ENCODE measurements at places on chromosomes 7 and 10. TPM values are rescaled to one million over a fixed set of nuclear protein-coding genes. Genes with fewer than 3 reads are reported as not detected.

TMEM213 gene
- not detected for total RNA-seq

PRSS37 gene
- total RNA-seq: not detected

LAMTOR4 gene
- total RNA-seq: 116 TPM

PALS2 gene
- 40.4 TPM for total RNA-seq

CCL24 gene
- total RNA-seq: not detected

ERV3-1 gene
- total RNA-seq: 10.7 TPM

LRRC4 gene
- total RNA-seq: not detected

MYL10 gene
- total RNA-seq: not detected

DNA sequence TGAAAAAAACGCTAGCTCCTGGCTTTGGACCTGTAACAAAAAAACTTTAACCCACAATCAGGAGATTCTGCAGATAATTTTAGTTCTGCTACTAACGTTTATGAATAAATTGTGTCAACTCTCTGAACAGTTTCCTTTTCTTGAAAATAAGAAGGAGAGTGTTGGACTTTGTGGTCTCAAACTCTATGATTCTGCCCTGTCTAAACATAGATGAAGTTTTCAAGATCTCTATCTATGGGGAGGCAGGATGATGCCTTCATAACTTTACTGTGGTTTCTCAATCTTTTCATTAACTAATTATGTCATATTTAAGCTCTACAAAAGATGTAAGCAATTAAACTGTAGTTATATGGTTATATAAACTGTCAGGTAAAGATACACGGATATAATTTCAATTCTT is 162.0 kb downstream of the REEP3 start:
- H3K4me1 ChIP-seq: peaks cover 5% of the 10 kb centered on the region
- H3K36me3 ChIP-seq: no peaks in the 10 kb centered on the region
- no peak overlapping the region for H3K4me3 ChIP-seq
- H3K27me3 ChIP-seq: peaks cover 7% of the 10 kb centered on the region
- no peak for DNase-seq
- H3K27ac ChIP-seq: no peak overlapping the region

DNA sequence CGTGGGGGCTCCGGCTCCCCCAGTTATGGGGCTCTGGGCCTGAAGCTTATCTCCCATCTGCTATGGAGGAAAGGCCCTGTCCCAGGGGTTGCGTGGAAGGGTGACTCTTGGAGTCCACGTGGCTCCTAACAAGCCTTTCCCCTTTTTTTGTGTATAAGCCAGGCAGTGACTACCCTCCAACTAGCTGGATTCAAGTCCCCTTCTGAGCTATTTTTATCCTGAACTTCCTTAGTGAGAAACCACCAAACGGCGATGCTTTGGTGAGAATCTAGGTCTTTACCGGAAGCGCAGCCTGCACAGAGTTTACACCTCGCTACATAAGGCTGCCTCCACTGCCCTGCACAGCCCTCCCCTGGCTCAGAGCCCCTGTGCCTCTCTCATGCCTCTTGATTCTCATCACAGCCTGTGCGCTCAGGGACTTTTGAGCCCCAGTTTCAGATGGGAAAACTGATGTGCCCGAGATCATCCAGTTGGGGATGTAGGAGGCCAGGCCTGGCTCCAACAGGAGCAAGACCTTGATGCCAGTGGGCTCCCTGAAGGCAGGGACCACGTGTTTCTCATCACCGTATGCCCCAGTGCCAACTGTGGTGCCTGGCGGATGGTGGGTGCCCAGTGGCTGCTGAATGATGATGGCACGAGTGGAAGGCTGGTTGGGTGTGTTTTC is 102.3 kb upstream of the PPIF start:
- H3K4me3 ChIP-seq: peak overlapping the region; percentile 85
- peaks cover 27% of the 10 kb centered on the region for H3K36me3 ChIP-seq
- peak; percentile 55 for DNase-seq

GRCh38 chr7:138865843-138866242 is 67.8 kb upstream of the ATP6V0A4 start:
- H3K4me3 ChIP-seq: no peak overlapping the region
- peaks cover 8% of the 10 kb centered on the region for H3K4me1 ChIP-seq
- H3K36me3 ChIP-seq: no peaks in the 10 kb centered on the region
- H3K27me3 ChIP-seq: no peaks in the 10 kb centered on the region

- no peak overlapping the region for H3K27ac ChIP-seq
- no peaks in the 10 kb centered on the region for H3K4me1 ChIP-seq
- DNase-seq: no peak
- H3K36me3 ChIP-seq: no peaks in the 10 kb centered on the region
- H3K27me3 ChIP-seq: no peaks in the 10 kb centered on the region
- H3K4me3 ChIP-seq: no peak overlapping the region
These were observed 193.1 kb downstream of the PHTF2 start for GRCh38 chr7:77991656-77992055.

DNA sequence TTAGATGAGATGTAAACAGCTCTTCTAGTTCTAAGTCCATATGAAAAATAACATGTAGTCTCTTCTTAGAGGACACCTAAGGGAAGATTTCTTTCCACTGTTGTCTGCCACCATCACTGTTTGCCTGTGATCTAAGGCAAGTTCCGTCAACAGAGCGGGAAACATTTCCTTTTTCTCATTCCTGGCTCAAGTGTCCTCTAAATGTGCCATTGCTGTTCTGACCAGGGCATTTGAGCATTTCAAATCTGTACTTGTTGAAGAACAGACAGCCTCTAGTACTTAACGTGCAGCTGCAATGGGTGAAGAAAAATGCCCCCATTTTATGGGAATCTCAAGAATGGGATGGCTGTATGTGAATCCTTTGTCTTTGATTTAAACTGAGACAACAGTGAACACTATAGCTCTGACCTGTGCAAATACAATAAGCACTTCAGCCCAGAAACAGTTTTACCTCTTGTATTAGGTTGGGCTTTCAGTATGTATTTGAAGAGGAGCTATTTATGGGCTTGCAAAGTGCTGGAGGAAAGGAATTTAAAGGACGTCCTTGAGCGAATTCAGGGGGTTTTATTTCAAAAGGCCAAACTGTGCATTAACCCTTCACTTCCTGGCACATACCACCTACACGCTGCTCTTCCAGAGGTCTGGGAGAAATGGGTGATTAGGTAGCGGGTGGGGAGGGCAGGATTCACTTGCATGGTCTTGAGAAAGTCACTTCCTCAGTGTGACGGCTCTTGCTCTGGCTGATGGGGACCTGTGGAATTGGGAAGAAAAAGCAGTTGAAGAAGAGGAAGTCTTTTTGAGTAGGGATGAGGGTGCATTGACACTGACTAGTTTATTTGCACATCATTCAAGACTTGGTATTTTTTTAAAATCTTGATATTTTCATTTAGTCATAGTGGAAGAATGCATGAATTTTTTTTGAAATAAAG is 66.1 kb downstream of the THNSL1 start:
- H3K4me3 ChIP-seq: no peak overlapping the region
- H3K27ac ChIP-seq: no peak overlapping the region
- peaks cover 5% of the 10 kb centered on the region for H3K4me1 ChIP-seq
- peaks cover 8% of the 10 kb centered on the region for H3K27me3 ChIP-seq
- no peaks in the 10 kb centered on the region for H3K36me3 ChIP-seq

GRCh38 chr7:122556219-122556618 is 142.7 kb downstream of the RNF133 start:
- H3K4me3 ChIP-seq: no peak overlapping the region
- no peak overlapping the region for H3K27ac ChIP-seq
- no peaks in the 10 kb centered on the region for H3K36me3 ChIP-seq
- no peaks in the 10 kb centered on the region for H3K27me3 ChIP-seq
- H3K4me1 ChIP-seq: no peaks in the 10 kb centered on the region
- DNase-seq: no peak

DNA sequence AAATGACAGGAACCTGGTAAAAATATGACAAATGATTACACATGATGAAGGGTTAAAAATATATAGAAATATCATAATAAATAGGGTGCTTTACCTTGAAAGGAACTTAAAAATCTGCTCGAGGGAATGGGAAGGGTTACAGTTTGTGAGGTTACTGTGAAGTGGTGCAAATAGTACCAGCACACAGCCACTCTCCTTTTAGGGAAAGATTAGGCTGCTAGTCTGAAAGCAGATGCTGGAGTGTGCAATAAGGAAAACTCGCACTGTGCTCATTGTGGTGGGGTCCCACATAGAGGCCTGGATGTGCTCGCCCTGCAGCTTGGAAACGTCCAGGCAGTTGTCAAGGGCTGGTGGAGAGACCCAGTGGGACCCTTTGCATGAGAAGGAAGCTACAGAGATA is 145.9 kb upstream of the TBX20 start:
- no peak for DNase-seq
- H3K4me1 ChIP-seq: no peaks in the 10 kb centered on the region
- no peak overlapping the region for H3K27ac ChIP-seq
- no peaks in the 10 kb centered on the region for H3K36me3 ChIP-seq
- H3K4me3 ChIP-seq: no peak overlapping the region

DNA sequence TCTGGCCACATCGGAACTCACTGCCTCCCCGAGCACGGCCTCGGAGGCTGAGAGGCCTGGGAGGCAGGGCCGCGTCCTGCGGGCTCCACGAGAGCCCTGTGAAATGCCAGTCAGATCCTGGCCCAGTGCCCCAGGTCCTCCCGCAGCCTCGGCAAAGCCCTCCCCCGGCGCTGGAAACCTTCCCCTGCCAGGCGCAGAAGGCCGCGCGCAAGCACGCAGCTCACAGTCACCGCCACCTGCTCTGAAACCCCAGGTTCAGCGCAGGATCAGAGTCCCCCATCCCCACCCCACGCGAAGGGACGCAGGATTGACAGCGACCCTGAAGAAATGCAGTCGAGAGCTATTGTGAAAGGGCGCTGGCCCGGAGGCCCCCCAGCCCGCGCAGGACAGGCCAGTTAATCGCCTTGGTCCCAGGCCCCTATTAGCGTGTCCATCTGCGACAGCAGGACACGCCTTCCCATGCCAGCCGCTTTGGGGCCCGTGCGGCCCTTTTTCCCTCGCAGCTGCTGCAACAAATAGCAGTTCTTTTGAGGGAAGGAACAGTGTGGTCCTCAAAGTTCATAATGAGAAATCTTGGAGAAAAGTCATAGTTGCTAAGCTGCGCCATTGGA is 13.5 kb upstream of the EGFR start:
- no peaks in the 10 kb centered on the region for H3K4me1 ChIP-seq
- peaks cover 15% of the 10 kb centered on the region for H3K27me3 ChIP-seq
- no peak for DNase-seq
- H3K4me3 ChIP-seq: no peak overlapping the region

DNA sequence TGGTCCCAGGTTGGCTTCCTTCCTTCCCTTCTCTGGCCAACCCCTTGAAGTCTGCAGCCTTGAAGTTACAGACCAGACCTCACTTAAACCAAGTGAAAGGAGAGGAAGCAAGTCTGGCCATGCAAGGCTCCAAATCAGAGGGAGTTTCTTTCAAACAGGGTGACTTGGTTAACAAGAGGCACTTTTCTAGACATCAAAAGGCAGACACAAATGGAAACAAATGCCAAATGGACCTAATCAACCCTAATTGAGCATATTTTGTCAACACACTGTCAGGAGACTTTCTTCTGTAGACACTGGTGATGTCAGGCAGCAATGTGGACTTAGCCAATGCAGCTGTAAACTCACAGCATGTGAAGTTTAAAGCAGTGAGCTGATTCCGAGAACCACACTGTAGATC is 282.7 kb upstream of the FZD8 start:
- H3K36me3 ChIP-seq: no peaks in the 10 kb centered on the region
- H3K27ac ChIP-seq: no peak overlapping the region
- H3K4me1 ChIP-seq: no peaks in the 10 kb centered on the region
- DNase-seq: no peak

GRCh38 chr7:122166740-122167139 is 22.7 kb upstream of the AASS start:
- H3K4me1 ChIP-seq: no peaks in the 10 kb centered on the region
- no peaks in the 10 kb centered on the region for H3K36me3 ChIP-seq

- H3K36me3 ChIP-seq: peaks cover 3% of the 10 kb centered on the region
- H3K27me3 ChIP-seq: peaks cover 5% of the 10 kb centered on the region
- peaks cover 15% of the 10 kb centered on the region for H3K4me1 ChIP-seq
- peak; percentile 87 for DNase-seq
- no peak overlapping the region for H3K27ac ChIP-seq
- no peak overlapping the region for H3K4me3 ChIP-seq
These were observed 3.2 kb upstream of the LAT2 start for GRCh38 chr7:74206589-74207120.

- H3K4me3 ChIP-seq: no peak overlapping the region
- no peaks in the 10 kb centered on the region for H3K36me3 ChIP-seq
- DNase-seq: no peak
- peaks cover 2% of the 10 kb centered on the region for H3K27me3 ChIP-seq
These were observed 771 bp upstream of the ADIRF start for GRCh38 chr10:86967481-86967941.

- H3K4me3 ChIP-seq: no peak overlapping the region
- peaks cover 2% of the 10 kb centered on the region for H3K36me3 ChIP-seq
- DNase-seq: no peak
- peaks cover 7% of the 10 kb centered on the region for H3K4me1 ChIP-seq
- no peaks in the 10 kb centered on the region for H3K27me3 ChIP-seq
- H3K27ac ChIP-seq: no peak overlapping the region
These were observed 59.3 kb upstream of the IGFBP3 start for GRCh38 chr7:45980181-45980905.

DNA sequence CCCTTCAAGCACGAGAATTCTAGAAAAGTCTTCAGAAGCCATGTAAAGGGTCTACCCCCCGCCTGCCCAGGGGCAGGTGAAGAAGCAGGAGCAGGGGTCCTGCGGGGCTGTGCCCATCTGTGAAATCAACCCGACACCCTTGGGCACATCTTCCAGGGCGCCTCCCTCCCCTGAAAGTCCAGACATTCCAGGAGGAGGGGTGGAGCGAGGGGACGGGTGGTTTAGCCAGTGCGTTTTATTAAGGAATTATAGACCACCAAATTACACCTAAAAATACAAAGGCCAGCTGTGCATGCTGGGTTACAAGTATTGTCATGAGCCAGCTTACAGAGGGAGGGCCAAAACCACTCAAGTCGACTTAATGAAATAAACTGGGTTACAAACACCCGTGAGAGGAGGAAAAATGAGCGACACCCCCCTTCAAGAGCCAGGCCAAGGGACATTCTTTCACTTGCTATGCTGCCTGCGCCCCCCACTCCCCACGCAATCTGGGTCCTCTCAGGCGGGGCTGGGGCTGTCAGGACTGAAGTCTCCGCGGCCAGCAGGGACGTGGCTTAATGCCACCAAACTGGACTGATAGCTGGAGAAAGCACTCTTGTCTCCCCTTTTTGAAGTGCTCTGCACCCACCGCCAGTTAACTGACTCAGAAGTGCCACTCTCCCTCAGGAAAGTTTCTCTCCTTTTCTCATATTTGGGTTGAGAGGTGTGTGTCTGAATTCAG is 360.3 kb downstream of the FRMD4A start:
- H3K4me1 ChIP-seq: peaks cover 4% of the 10 kb centered on the region
- H3K27me3 ChIP-seq: peaks cover 2% of the 10 kb centered on the region
- DNase-seq: no peak
- no peak overlapping the region for H3K27ac ChIP-seq
- H3K36me3 ChIP-seq: no peaks in the 10 kb centered on the region

GRCh38 chr7:134593530-134594392 is 44.9 kb downstream of the AKR1B15 start:
- H3K4me3 ChIP-seq: no peak overlapping the region
- H3K27ac ChIP-seq: no peak overlapping the region
- no peaks in the 10 kb centered on the region for H3K36me3 ChIP-seq
- no peaks in the 10 kb centered on the region for H3K4me1 ChIP-seq
- DNase-seq: no peak
